ENCODE measurements at places on chromosomes 11 and 22. TPM values are rescaled to one million over a fixed set of nuclear protein-coding genes. Genes with fewer than 3 reads are reported as not detected.

Gene RASSF10
- 24.0 TPM for polyA plus RNA-seq

Gene RAG1
- 4.2 TPM for polyA plus RNA-seq

Gene C11orf58
- polyA plus RNA-seq = 357 TPM

Gene MPZL3
- 6.0 TPM for polyA plus RNA-seq

Gene CCDC15
- 4.0 TPM for polyA plus RNA-seq

Gene ZP1
- polyA plus RNA-seq = 0.06 TPM

Gene CLCF1
- 4.5 TPM for polyA plus RNA-seq

Gene C11orf42
- polyA plus RNA-seq = 0.70 TPM

Gene BATF2
- polyA plus RNA-seq = 3.3 TPM

Gene OR52B6
- not detected for polyA plus RNA-seq

Gene TCN1
- polyA plus RNA-seq = not detected

DNA sequence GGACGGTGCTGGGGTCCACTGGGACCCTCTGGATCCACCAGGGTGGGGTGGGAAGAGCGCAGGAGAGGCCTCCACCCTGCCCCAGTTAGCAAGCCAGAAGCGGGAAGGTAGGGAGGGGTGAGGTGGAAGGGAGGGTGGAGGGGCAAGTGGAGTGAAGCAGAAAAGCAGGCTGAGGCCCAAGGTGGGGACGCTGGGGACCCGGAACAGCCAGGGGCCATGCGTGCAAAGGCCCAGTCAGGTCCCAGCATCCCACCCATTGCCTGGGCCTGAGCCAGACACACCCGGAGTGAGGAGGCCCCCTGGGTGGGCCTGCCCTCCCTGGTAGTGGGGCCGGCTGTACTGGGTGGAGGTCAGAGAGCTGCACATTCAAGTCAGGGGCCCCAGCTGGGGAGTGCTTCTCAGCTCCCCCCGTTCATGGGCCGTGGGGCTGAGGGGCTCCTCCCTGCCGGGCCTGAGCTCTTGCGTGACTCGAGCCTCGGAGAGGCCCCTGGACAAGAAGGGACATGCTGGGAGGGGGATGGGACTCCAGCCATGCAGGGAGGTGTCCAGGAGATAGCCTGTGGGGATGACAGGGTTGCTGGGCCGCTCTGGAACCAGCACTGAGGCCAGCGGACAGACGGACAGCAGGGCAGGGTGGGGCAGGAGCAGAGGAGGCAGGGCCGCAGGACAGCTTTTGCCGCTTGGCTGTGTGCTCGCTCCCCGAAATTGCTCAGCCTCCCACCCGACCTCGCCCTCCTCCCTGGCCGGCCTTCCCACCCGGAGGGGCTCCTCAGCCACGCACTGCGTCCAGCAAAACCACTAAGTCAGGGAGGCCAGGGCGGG, 7.7 kb downstream of the TNNT3 start:
- no peak for DNase-seq

DNA sequence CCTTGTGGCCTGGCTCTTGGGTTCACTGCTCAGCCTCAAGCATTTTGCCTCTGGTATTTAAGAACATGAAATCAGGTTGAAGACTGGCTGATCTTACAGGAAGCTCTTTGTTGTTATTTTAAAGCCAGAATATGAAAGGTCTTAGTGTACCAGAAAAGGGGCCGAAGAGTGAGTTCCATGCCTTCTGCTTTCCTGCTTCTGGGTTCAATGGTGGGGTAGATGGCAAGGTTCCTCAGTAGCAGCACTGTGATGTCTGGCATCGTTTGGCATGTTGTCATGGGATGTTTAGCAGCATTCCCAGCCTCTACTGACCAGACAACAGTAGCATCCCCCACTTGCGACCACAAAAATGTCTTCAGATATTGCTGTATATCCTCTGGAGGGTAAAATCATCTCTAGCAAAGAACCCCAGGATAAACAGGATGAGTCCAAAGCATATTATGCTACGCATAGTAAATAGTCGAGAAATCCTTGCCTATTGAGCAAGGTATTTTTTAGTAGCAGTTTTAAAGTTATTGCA, 2.4 kb downstream of the VPS26B start:
- DNase-seq = no peak

DNA sequence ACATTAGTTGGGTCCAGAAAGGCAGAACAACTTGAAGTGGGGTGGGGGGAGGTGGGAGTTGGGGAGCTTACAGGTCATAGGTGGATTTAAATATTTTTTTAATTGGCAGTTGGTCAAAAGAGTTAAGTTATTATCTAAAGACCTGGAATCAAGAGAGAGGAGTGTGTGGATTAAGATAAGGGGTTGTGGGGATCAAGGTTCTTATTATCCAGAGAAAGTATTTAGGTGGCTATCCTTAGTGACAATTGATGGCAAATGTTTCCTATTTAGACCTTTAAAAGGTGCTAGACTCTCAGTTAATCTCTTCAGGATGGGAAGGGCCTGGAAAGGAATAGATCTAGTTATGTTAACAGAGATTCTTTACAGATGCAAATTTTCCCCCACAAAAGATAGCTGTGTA, 120.7 kb upstream of the OR9Q1 start:
- DNase-seq = no peak

- no peak for DNase-seq
These were observed 70.1 kb downstream of the PDE3B start for GRCh38 chr11:14713496-14714244.

GRCh38 chr11:16923987-16924386, 90.2 kb downstream of the PLEKHA7 start:
- no peak for DNase-seq

DNA sequence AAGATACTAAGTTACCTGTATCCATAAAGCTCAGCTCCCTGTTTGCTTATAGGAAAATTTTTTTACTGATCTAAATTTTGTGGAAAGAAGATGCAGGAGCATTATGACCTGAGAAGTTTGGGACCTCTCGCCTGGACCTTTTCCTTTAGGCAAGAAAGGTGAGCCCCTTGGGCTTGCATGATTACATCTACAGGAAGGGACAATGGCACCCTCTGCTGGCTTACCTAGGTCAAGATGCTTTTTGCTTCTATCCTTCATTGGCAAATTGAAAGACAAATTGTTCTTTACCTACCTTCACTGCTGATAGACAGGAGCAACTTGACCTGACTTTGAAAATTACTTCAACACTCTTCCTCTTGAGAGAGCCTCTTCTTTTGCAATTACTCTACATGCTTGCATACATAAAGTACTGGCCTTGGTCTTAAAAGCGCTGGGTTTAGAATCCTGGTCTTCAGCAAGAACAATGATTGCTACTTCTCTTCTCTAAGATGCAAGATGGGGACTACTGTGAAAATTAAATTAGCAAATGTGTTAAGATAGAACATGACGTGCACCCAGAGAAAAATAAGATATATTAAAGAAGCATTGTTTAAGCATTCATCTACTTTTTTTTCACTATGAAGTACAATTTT, 147.2 kb downstream of the TRPC6 start:
- peak; percentile 28 for DNase-seq

GRCh38 chr11:134665571-134666270, 253.7 kb upstream of the B3GAT1 start:
- no peak for DNase-seq

- DNase-seq = no peak
These were observed 3.3 kb upstream of the KCNJ11 start for GRCh38 chr11:17391493-17392355.

DNA sequence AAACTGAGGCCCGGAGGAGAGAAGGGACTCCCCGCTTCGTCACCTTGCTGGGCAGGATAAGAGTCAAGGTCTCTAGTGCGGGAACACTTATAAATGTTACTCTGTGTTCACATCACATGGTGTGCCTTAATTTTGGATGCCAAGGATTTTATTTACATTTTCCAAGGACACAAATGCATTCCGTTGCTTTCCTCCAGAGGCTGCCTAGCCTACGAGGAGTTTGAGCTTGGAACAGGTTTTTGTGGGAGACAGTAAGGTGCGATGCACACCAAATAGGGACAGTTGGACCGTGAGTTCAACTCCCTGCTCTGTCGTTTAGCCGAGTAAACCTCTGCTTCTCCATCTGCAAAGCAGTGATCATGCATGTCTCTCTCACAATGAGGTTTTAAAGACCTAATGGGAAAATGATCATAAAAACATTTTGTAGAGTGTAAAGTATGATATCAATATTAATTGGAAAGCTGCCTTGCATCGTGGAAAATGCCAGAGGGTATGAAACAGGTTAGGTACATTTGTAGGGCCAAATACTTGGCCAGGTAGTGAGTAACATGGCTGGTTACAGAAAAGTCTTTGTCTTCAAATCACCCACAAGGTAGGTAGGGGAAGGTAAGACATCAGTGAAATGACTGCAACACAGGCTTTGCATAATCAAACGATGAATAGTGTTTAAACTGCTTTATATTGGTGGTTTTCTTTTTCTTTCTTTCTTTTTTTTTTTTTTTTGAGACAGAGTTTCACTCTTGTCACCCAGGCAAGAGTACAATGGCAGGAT, 61.8 kb downstream of the ST3GAL4 start:
- no peak for DNase-seq

GRCh38 chr11:68939583-68940555, 36.2 kb downstream of the IGHMBP2 start:
- DNase-seq = no peak

DNA sequence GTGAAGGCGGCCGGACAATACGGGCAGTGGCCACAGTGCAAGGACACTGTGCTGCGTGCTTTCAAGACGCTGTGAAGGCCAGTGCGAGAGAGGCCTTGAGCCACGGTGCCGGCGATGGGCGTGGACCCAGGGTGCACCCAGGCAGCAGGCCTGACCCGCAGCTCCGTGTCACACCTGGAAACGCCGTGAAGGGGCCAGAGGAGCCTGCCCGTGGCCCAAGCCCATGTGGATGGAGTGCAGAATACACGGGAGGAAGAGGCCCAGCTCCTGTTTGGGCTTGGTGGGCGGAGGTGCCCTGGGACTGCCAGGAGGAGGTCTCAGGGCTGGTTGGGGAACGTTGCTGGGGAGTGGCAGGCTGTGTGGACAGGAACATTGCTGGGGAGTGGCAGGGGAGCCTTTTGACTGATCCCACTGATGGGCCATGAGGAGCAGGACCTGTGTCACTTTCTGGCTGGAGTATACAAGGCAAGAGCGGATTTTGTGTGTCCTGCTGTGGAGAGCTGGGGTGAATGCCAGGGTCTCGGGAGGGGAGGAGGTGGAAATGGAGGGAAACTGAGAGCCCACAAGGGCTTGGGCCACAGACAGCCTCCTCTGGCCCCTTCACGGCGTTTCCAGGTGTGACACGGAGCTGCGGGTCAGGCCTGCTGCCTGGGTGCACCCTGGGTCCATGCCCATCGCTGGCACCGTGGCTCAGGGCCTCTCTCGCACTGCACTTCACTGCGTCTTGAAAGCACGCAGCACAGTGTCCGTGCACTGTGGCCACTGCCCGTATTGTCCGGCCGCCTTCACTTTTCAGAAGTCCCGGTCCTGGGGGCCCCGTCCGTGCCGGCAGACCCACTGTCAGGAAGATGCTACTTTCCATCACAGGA, 925.4 kb downstream of the BRD1 start:
- no peak for DNase-seq

DNA sequence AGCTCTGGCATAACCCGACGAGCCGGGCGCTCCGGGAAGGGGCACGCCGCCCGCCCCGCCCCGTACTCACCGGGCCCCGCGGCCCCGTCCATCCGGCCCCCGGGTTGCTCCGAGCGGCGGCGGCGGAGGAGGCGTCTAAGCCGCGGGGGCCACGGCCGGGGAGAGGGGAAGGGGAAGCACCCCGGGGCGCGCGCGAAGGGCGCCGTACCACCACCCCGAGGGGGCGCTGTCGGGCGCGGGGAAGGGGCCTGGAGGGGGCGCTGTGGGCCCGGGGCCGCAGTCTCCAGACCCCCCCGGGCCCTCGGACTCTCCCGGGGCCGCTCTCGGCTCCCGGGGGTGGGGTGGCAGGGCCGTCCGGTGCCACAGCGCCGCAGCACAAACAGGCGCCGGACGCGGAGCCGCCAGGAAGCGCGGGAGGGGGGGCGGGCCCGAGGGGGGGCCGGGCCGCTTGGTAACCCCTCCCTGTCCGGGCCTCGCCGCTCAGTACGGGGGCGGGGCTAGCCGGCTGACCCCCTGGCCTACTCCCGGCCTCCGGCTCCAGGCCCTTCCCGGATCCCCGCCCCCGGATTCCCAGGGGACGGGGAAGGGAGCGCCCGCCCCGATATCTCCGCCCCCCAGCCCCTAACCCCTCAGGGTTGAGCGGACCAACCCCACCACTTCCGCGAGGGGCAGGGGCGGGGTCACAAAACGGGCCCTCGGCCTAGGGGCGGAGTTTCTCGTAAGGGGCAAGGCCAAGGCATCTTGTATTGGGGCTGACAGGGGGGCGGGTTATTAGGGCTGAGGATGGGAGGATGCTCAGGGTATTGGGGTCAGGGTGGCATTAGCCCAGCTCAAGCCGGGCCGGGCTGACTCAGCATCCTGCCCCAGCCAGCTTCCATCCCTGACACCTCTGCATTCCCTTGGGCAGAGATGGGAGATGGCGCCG, at the start of the genes EML3 and ROM1:
TSS of gene EML3 (minus strand) at position 410 of the 925 bp plus-strand sequence. CDS start at position 92, 318 bp downstream.
TSS of gene ROM1 (plus strand) at position 892 of the 925 bp plus-strand sequence. CDS start at position 917, 25 bp downstream.
- DNase-seq = no peak

DNA sequence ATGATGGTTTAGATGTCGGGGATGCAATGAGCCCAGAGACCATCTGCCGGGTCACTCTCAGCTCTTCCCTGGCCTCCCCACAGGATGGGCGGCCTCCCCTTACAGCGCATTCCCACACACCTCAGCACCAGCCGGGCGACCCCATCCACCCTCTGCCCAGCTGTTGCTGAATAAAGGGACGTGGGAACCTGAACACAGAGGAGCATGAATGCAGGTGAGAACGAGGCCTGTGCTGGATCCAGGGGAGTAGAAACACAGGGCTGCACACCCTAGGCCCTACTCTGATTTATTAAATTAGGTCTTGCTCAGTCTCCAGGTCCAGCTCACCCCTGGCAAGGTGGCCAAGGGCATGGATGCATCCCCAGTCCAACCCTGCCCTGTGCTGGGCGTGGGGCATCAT, 180.5 kb downstream of the CTTN start:
- DNase-seq = no peak

DNA sequence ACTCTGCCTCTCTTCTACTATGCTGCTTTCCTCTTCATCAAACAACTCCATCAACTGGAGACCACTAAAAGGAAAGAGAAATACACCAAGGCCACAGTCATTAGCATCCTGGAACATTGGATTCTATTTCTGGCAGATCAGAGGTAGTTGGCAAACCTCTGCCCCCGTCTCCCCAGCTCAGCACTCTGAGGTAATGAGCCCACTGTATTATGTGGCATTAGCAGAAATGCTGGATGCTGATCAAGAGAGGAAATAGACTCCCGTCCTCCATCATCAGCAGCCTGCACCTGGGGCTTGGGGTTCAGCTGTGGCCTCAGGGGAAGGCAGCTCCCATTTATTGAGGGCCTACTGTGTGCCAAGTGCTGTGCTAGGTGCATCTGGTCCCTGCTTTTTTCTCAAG, 9.0 kb upstream of the RASD2 start:
- DNase-seq = no peak

DNA sequence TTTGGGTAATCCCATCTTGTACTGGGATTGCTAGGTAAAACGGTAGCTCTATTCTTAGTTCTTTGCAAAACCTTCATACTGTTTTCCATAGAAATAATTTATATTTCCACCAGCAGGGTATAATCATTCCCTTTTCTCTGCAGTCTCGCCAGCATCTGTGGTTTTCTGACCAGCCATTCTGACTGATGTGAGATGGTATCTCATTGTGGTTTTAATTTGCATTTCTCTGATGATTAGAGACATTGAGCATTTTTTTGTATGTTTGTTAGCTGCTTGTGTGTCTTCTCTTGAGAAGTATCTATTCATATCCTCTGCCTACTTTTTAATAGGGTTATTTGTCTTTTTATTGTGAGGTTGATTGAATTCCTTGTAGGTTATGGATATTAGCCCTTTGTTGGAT, 220.9 kb downstream of the PGR start:
- DNase-seq = no peak

GRCh38 chr11:115924744-115925567, 420.7 kb upstream of the CADM1 start:
- no peak for DNase-seq

- no peak for DNase-seq
These were observed 475 bp upstream of the AIP start for GRCh38 chr11:67482275-67482826.

GRCh38 chr11:117929142-117929915, at the start of gene TMPRSS13:
TMPRSS13 (minus strand) TSS chr11:117929402; CDS start chr11:117929307, 95 bp downstream.
- no peak for DNase-seq

All from right renal pelvis (tissue), 4 donors.